ENCODE measurements at places on chromosomes 3 and 15.

GRCh38 chr15:81572190-81572589, 198.2 kb upstream of the TMC3 start:
- no peak for DNase-seq

GRCh38 chr3:145124900-145125678, 1035.9 kb downstream of the PLOD2 start:
- DNase-seq = no peak

- DNase-seq = no peak
Measured at GRCh38 chr3:35500641-35501350, 138.5 kb upstream of the ARPP21 start.

DNA sequence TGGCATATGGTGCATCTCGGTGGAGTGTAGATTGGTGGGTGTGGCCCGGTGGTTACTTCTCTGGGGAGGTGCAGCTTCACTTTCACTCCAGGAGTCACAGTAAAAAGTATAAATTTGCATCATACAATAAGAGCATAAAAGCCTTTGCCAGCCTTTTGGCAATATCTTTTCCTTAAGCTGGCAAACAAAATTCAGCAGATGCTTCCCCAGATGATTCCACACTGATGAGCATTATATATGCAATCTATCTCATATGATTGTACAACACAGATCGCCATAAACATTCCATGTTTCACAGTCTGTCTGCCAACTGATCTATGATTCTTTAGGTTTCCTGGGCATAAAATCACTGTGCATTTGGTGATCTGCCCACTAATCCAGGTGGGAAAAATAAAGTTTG, 120.2 kb upstream of the ALCAM start:
- no peak for DNase-seq

DNA sequence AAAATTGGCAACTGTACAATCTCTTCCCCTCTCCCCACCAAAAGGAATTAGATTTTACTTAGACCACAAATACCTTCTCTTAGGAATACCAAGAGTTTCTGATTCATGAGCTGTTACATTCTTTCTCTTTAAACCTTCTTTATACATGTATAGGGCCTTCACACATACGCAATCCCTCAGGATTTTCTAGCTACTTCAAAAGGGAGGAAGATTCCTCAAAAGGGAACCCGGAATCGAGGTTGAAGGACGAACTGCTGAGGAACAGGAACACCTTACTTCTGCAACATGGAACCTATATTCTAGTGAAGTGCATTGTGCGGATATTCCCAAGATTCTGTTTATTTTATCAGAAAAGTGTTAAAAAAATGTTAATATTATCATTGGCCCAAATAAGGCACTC, 52.3 kb downstream of the GABRB3 start:
- no peak for DNase-seq

GRCh38 chr3:123332124-123332641, 116.7 kb downstream of the ADCY5 start:
- DNase-seq = no peak

DNA sequence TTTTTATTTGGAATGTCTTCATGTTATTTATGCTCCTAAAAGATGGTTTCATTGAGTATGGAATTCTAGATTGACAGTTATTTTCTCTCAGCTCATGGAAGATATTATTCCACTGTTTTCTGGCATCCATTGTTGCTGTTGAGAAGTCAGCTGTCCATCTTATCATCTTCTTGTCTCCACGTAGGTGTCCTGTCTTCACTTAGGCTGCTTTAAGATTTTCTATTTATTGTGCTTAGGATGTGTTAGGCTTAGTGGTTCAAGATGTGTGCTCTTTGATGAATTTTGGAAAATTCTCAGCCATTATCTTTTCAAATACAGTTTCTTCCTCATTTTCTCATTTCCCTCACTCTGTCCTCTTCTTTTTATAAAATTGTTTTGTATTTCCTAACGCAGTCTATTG, 52.0 kb downstream of the SNRK start:
- no peak for DNase-seq

DNA sequence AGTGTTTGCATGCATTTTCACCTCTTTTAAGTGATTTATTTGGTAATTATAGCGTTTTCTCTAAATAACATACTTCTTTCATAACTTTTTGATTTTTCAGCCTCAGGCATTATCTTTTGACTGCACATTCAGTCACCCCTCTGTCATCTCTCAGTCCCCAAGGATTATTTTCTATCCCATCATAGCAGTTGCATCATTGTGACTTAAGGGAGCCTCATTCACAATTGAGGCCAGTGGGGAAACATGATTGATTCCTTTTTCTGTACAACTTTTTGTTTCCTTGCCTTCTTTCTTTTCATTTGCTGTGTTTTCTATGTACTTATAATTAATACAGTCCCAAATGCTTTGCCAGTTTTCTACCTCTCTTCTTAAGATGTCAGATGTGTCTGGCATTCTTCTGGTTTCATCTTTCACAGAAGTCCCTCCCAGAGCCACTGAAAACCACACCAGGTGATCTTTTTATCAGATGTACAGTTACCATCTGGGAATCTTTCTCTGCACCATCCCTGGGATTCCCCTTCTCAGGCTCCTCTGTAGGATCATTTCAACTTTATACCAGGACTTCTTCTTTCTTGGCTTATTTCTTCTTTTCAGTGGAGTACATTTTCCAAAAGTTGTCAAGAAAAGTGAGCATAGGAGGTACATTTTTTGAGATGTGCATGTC, 151.4 kb downstream of the RAP2B start:
- no peak for DNase-seq

GRCh38 chr3:155308831-155309230, 15.3 kb upstream of the STRIT1 start:
- no peak for DNase-seq

GRCh38 chr15:25391971-25392721, 46.7 kb downstream of the UBE3A start:
- peak; percentile 52 for DNase-seq

DNA sequence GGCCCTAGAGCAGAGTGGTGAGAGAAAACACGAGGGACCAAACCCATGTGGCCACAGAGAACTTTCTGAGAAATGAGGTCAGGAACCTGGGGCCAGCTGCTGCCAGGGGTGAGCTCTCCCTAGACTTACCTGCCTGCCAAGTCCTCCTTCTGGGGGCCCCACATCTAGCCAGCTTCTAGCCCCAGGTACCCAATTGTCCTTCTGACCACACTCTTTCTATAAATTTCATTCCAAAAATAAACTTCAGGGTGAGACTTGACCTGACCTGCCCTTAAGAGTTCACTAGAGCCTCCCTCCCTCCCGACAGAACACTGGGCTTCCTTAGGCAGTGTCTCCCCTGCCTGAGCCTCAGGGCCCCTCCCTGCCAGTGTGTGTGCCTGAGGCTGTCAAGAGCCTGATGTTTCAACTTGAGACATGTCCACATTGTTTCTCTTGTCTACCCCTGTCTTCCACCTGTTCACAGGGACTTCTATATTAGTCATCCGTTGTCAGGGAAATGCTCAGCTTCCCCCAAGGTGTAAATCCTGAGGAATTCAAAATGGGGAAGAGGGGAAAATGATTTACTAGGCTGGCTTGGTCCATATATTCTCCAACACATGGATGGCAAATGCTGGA, 312.8 kb upstream of the TLE3 start:
- DNase-seq = peak; percentile 89

GRCh38 chr3:179695672-179696313, 43.0 kb downstream of the USP13 start:
- DNase-seq = no peak

DNA sequence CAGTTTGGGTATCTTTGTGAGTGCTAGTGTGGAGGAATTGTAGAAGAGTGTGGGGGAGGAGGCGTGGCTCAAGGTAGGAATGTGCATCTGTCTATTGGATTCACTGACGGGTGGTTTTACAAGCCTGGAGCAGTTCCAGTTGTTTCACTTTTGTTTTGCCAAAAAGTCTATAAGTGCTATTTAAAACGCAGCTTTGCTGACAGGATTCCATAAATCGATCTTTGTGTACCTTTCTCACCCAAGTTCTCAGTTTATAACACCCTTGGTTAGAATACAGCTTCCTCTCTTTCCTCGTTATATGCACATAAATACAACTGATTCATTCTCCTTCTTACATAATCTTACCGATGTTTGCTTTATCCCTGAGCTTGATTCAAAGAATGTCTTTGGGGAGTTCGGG, 123.2 kb upstream of the UBE2E2 start:
- DNase-seq = peak; percentile 36

DNA sequence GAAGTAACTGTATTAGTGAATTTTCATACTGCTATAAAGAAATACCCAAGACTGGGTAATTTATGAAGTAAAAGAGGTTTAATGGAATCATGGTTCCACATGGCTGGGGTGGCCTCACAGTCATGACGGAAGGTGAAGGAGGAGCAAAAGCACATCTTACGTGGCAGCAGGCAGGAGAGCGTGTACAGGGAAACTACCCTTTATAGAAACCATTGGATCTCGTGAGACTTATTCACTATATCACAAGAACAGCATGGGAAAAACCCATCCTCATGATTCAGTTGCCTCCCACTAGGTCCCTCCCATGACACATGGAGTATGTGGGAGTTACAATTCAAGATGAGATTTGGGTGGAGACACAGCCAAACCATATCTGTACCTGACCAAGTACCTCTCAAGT, 812.3 kb upstream of the ALCAM start:
- DNase-seq = no peak

GRCh38 chr15:79329171-79329611, 18.3 kb downstream of the TMED3 start:
- DNase-seq = peak; percentile 38

- DNase-seq = no peak
Measured at GRCh38 chr15:52466134-52466701, 62.5 kb downstream of the MYO5A start.

DNA sequence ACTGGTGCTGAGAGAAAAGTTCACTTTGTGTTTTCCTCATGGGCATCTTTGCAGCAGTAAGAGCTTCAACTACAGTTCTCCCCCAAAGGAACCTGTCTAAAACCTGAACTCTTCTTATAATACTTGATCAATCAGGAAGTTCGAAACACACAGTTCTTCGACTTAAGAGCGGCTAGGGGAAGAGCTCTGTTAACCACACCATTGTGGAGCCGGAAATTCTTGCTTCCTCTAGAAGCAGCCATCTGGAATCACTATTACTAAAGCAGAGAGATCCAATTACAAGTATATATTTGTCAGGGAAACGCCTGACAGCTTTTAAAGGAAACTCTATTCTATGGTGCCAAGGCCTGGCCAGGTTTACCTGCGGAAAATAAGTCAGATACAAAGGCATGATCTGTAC, 337.3 kb upstream of the CBLB start:
- no peak for DNase-seq
